Stimulated activated CD4-positive, alpha-beta T cell treated with anti-CD3 and anti-CD28 coated beads, Interleukin-4, amount 100 ng/mL, for 4 hours (primary cell): ENCODE measurements at places on chromosomes 1 and 21.
A peak's percentile ranks its signal among the peaks of the same experiment; 100 is the strongest.

- DNase-seq, result no peak
Observed at GRCh38 chr21:35482933-35483662, 434.0 kb upstream of the RUNX1 start.

DNA sequence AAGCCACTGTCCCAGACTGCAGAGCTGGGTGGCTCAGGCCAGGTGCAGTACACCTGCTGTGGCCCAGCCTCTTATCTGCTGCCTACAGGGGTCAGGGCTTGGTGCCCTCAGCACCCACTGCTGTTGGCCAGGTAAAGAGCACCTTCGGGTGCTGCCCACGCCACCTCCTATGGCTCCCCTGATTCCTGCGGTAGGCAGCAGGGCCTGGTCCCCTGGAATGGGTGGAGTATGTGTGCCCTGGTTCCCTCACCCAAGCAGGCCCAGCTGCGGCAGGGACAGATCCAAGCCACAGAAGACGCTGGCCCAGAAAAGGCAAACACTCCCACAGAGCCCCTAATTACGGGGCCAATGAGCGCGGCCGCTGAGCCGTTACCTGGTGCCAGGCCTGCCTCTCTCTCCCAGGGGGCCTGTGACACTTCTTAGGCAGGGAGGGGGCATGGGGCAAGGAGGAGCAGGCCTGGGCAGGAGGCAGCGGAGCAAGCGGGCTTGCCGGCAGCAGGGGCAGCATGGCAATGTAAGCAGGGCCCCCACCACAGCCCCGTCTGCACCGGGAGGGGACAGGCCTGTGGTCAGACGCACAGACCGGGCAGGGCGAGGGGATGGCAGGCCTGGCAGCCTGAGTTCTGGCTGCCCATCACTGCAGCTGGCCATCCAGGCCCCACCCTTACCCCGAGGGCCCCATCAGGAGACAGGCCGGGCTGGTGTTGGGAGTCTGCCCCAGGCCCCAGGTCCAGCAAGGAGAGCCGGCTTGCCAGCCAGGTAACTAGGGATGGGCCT lies 19.0 kb downstream of the ESPN start:
- no peak for DNase-seq

DNA sequence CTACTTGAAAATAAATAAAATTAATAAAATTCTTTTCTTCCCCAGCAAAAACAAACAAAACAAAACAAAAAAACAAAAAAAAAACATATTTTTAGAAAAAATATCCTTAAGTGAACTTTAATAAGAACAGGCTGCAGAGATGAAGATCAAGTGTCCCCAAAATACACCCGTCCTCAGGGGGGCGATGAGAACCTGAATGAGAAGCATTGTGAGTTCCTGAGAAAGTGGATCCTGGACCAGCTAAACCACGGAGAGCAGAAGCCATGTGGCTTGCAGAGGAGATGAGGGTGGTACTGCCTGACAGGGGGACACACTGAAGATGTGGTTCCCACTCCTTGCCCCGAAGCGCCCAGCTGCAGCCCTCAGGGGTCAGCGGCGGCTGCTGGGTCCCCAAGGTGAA lies 89.3 kb downstream of the ITPKB start:
- DNase-seq, result no peak

DNA sequence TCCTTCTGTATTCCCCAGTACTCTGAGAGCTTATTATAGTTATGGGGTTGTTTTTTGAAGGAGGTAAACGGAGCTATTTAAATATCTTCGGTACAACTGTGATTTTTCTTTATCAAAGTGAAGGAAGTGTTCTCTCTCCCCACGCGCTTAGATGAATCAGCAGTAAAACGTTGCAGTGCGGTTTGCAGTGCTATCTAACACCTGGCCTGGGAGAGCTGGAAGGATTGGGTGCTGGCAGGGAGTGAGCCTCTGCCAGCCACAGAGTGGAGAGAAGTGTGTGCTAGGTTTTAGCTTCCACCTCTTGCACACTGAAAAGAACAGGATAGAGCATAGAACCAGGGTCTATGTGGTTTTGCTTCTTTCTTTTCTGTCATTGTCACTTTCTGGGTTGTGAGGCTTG lies 165.9 kb downstream of the SDCCAG8 start:
- peak; percentile 10 for DNase-seq

GRCh38 chr1:112006416-112007025 lies 17.1 kb upstream of the KCND3 start:
- no peak for DNase-seq
